Naive thymus-derived CD8-positive, alpha-beta T cell (primary cell): ENCODE measurements at places on chromosomes 13 and 19. TPM values are rescaled to one million over a fixed set of nuclear protein-coding genes. Genes with fewer than 3 reads are reported as not detected.

Gene ZNF540
- 9.0 TPM for polyA plus RNA-seq

Gene FAM216B
- polyA plus RNA-seq, result not detected

Gene FOXA3
- polyA plus RNA-seq, result not detected

Gene MYPOP
- polyA plus RNA-seq, result 0.23 TPM

Gene CLEC17A
- not detected for polyA plus RNA-seq

Gene NLRP9
- polyA plus RNA-seq, result not detected

Gene GIPC3
- 1.1 TPM for polyA plus RNA-seq

Gene KCNC3
- not detected for polyA plus RNA-seq

Gene GJB6
- 0.84 TPM for polyA plus RNA-seq

Gene ZNF506
- polyA plus RNA-seq, result 29.6 TPM

Gene PSG1
- not detected for polyA plus RNA-seq

Gene PCDH17
- not detected for polyA plus RNA-seq

Gene BCAM
- polyA plus RNA-seq, result not detected

Gene GDF15
- polyA plus RNA-seq, result not detected

Gene CCDC70
- not detected for polyA plus RNA-seq

Gene IZUMO4
- polyA plus RNA-seq, result 1.4 TPM

Gene ZNF230
- 2.1 TPM for polyA plus RNA-seq

Gene PRKACA
- 1.1 TPM for polyA plus RNA-seq

Gene COX7A1
- not detected for polyA plus RNA-seq

Gene PSG2
- not detected for polyA plus RNA-seq

Gene TMEM38A
- not detected for polyA plus RNA-seq

Gene C3
- polyA plus RNA-seq, result not detected
